ENCODE measurements at places on chromosomes 3 and 15. TPM values are rescaled to one million over a fixed set of nuclear protein-coding genes. Genes with fewer than 3 reads are reported as not detected.

The DUOX2 gene
- 0.30 TPM for total RNA-seq

The PSTPIP1 gene
- total RNA-seq: 1.2 TPM

DNA sequence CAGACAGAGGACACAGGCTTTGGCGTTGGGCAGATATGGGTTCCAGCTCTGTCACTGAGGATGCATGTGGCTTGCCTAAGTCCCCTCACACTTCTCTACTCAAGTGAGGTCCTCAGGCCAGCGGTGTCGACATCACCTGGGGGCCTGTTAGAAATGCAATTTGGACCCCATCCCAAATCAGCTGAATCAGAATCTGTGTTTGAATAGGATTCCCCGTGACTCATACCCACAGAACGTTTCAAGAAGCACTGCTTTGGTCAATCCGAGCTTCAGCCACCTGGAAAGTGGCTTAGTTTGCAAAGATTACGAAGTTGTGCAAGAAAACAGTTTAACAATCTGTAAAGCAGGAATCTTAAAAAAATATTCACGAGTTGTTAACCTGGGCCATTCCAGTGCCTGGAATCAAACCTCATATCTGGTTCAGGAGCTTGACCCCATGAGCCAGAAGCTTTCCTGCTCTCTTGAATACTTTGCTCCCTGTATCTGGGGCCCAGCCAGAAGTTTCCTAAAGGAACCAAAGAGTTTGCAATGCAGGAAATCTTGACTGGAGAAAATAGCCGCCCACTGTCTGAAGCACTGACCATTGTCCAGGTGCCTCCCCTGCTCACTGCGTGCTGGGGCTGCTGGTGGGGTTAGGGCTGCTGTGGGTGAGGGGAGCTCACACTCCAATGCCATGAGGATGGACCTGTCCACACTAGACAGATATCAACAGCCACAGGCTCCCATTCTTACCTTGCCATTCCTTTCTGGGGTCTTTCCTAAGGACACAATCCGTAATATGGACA is 208.5 kb upstream of the LINGO1 start:
- H3K36me3 ChIP-seq: no peaks in the 10 kb centered on the region
- peaks cover 53% of the 10 kb centered on the region for H3K27me3 ChIP-seq
- peaks cover 25% of the 10 kb centered on the region for H3K4me1 ChIP-seq
- no peak overlapping the region for H3K4me3 ChIP-seq

The NUSAP1 gene
- total RNA-seq: 62.6 TPM

DNA sequence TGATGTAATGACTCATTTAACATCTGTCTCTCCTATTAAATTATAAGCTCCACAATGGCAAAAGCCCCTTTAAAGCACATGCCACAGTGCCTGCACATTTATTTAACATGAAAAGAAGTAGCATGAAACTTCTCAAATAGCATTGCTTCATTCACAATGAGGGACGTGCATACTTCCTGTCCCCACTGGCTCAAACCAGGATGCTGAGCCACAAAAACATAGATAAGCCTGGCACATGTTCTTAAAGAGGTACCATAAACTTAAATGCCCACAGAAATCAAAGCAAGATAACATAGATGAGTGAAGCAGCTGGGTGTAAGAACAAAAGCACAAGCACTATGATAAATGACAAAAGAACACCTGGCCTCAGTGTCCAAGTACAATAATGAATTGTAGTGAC is 3.8 kb downstream of the TP53BP1 start:
- peaks cover 14% of the 10 kb centered on the region for H3K4me1 ChIP-seq
- no peaks in the 10 kb centered on the region for H3K27me3 ChIP-seq
- H3K36me3 ChIP-seq: peaks cover 73% of the 10 kb centered on the region
- DNase-seq: no peak
- no peak overlapping the region for H3K27ac ChIP-seq
- no peak overlapping the region for H3K4me3 ChIP-seq

The TGM4 gene
- total RNA-seq: 2.5 TPM

DNA sequence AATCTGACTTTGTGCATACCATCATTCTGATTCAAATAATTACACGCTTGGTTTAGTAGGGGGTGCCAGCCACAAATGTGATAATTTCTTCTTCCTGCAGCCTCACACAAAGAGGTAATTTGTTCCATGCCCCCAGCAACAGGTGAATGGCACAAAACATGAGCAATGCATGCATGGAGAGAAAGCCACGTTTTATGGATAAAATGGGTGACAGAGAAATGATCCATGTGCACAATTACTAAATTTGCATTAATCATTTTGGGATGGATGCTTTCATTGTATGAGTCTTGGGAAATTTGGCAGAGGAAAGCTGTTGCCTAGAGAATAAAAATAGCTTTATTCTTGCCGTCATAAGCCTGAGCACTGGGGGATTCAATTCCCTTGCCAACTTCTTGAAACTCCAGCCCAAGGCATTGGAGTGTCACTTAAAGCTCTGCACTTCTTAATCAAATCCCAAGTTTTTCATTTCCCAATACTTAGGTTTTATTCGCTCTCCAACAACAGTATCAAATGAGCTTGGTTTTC is 411.6 kb downstream of the GBE1 start:
- no peaks in the 10 kb centered on the region for H3K36me3 ChIP-seq
- H3K4me1 ChIP-seq: no peaks in the 10 kb centered on the region
- no peak overlapping the region for H3K27ac ChIP-seq
- H3K4me3 ChIP-seq: no peak overlapping the region
- no peak for DNase-seq

DNA sequence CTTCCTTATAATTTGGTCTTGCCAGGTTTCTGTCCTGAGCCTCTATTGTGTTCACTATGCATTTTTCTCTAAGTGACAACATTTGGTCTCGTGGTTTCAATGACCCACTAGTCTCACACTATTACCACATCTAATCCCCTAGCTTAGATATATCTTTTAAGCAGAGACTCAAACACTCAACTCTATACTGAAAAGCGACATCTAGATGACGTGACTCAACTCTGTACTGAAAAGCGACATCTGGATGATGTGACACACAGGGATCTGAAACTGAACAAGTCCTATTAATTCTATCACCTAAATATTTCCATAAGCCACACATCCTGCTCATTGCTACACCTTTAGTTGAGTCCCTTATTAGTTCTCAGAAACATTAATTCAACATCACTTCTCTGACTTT is 141.7 kb upstream of the MBNL1 start:
- peaks cover 15% of the 10 kb centered on the region for H3K4me1 ChIP-seq
- H3K36me3 ChIP-seq: no peaks in the 10 kb centered on the region
- no peak for DNase-seq
- no peak overlapping the region for H3K4me3 ChIP-seq

The IL5RA gene
- total RNA-seq: not detected

DNA sequence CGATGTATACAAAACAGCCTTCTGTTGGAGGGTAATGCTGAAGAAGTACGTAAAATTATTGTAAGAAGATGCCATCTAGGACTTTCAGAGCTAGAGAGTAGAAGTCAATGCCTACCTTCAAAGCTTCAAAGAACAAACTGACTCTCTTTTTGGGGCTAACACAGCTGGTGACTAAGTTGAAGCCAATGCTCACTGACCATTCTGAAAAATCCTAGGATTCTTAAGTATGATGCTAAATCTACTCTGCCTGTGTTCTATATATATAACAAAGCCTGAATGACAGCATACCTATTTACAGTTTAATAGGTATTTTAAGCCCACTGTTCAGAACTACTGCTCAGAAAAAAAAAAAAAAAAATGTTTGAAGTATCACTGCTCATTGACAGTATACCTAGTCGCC is 18.9 kb downstream of the ADPGK start:
- no peak overlapping the region for H3K4me3 ChIP-seq
- H3K4me1 ChIP-seq: no peaks in the 10 kb centered on the region
- H3K27ac ChIP-seq: no peak overlapping the region
- no peaks in the 10 kb centered on the region for H3K27me3 ChIP-seq

The NANOGP8 gene
- total RNA-seq: 0.75 TPM

DNA sequence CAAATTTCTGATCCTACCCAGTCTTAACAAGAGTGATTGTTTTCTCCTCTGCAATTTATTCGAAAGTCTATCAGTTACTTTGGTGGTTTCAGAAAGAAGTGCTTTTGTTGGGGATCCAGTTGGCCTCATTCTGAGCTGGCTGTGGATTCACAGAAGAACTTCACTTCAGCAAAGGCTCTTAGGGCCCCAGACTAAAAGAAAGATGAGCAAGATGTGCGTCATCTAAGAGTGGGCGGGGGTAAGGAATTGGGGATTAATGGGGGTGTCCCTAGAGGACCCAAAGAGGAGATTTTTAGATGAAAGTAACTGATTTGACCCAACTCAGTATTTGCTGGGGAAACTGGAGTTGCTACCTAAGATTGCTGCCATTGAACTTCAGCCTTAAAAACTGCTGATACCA is 63.9 kb upstream of the TSEN2 start:
- H3K4me3 ChIP-seq: no peak overlapping the region
- no peaks in the 10 kb centered on the region for H3K27me3 ChIP-seq
- H3K27ac ChIP-seq: no peak overlapping the region
- no peaks in the 10 kb centered on the region for H3K4me1 ChIP-seq
- no peaks in the 10 kb centered on the region for H3K36me3 ChIP-seq

The LRRC31 gene
- not detected for total RNA-seq

- H3K4me1 ChIP-seq: no peaks in the 10 kb centered on the region
- no peak overlapping the region for H3K4me3 ChIP-seq
- DNase-seq: peak; percentile 75
- peaks cover 27% of the 10 kb centered on the region for H3K27me3 ChIP-seq
These were observed 67.2 kb downstream of the EFHB start for GRCh38 chr3:19866751-19867347.

DNA sequence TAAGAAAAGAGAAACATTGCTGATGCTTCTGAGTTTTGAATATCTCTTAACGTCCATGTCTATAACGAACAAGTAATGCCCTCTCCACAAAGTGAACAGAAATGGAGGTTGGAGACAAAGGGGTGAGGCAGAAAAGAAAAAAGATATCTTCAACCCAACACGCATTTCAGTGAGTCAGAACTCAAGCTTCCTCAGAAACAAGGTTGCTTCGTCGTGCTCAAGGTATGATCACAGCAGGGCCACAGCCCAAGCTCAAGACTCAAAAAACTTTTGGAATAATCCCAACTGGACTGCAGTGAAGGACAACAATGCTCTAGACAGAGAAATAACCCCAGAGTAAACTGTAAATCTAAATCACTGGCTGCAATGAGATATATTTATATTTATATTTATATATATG is 18.9 kb downstream of the WNT5A start:
- peak overlapping the region; percentile 24 for H3K27ac ChIP-seq
- DNase-seq: peak; percentile 46
- peaks cover 23% of the 10 kb centered on the region for H3K36me3 ChIP-seq
- no peak overlapping the region for H3K4me3 ChIP-seq
- no peaks in the 10 kb centered on the region for H3K27me3 ChIP-seq

The ZPLD1 gene
- total RNA-seq: 0.22 TPM

GRCh38 chr15:40410476-40410875 is 4.9 kb downstream of the IVD start:
- peaks cover 15% of the 10 kb centered on the region for H3K4me1 ChIP-seq
- peaks cover 54% of the 10 kb centered on the region for H3K36me3 ChIP-seq
- H3K27me3 ChIP-seq: no peaks in the 10 kb centered on the region

DNA sequence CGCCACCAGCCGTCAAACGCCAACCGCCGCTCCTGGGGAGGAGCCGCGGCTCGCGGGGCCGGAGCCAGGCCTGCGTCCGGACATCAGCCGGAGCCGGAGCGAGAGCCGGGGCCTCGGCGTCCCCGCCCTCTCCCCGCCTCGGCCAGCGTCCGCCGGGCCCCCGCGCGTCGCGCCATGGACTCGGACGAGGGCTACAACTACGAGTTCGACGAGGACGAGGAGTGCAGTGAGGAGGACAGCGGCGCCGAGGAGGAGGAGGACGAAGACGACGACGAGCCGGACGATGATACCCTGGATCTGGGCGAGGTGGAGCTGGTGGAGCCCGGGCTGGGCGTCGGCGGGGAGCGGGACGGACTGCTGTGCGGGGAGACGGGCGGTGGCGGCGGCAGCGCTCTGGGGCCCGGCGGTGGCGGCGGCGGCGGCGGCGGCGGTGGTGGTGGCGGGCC is 359 bp downstream of the ARIH1 start:
- peak overlapping the region; percentile 91 for H3K4me3 ChIP-seq
- DNase-seq: no peak
- H3K4me1 ChIP-seq: peaks cover 6% of the 10 kb centered on the region
- H3K36me3 ChIP-seq: peaks cover 37% of the 10 kb centered on the region

DNA sequence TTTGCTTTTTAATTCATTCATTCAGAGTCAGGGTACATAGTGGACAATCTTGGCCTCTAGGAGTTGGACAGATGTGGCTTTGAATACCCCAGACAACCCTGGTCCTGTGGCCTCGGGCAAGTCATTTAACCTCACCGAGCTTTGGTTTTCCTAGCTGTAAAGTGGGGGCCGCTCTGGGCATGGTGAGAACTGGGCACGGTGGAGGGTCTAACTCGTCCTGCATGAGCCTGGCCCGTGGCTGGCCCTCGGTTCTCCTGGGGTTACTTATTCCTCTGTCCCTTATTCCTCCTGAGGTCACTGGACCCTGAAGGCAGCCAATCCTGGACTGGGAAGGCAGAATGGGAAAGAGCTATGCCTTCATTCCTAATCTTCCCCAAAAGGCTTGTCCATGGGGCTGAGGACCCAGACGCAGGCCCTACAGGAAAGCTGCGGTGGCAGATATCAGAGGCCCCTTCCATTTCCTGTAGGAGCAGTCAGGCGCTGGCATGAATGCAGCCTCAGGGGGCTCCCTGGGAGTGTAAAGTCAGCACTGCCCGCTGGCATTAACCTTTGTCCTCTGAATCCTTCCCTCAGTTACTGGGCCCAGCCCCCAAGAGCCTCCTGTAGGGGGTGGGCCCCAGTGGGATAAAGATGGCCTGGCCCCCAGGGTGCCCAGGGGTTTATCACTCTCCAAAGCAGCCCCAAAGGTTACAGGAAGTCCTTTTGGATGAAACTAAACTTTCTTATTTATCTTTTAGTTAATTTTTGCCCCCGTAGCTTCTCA is 17.9 kb upstream of the SEC13 start:
- peaks cover 37% of the 10 kb centered on the region for H3K27me3 ChIP-seq
- no peak for DNase-seq

The TOP2B gene
- 77.8 TPM for total RNA-seq

DNA sequence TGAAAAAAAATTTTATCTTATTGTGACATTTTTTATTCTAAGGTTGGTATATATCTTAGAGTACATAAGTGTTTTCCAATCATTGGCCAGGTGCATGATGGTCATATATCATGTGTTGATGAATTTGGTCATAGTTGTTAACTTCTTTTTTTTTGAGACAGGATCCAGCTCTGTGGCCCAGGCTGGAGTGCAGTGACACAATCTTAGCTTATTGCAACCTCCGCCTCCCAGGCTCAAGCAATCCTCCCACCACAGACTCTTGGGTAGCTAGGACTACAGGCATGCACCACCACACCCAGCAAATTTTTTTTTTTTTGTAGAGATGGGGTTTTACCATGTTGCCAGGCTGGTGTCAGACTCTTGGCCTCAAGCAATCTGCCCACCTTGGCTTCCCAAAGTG is 44.0 kb downstream of the PCCB start:
- H3K27ac ChIP-seq: no peak overlapping the region
- H3K4me1 ChIP-seq: no peaks in the 10 kb centered on the region
- no peak overlapping the region for H3K4me3 ChIP-seq
- DNase-seq: no peak
- H3K27me3 ChIP-seq: no peaks in the 10 kb centered on the region

DNA sequence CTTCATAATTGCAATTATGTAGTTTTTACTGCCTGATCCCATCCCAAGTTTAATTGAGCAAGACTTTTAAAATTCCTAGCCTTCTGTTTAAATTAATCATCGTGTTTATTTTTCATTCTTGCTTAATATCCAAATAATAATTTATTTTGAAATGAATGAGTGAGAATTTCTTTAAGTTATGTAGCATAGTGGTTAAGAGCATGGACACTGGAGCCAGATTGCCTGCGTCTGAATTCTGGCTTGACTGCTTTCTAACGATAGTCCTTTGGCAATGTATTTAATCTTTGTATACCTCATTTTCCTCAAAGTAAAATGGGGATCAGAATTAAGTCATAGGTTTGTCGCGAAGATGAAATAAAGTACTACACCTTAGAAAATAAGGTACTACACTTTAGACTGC is 71.4 kb downstream of the LRRC49 start:
- DNase-seq: peak; percentile 3
- H3K27me3 ChIP-seq: no peaks in the 10 kb centered on the region
- H3K4me1 ChIP-seq: no peaks in the 10 kb centered on the region
- H3K36me3 ChIP-seq: no peaks in the 10 kb centered on the region
- H3K27ac ChIP-seq: no peak overlapping the region

Measured in MCF 10A (cell line).